CD4-positive, alpha-beta T cell treated with Interferon alpha-2 for 1 hour (primary cell): ENCODE measurements at places on chromosomes 7 and 10.

DNA sequence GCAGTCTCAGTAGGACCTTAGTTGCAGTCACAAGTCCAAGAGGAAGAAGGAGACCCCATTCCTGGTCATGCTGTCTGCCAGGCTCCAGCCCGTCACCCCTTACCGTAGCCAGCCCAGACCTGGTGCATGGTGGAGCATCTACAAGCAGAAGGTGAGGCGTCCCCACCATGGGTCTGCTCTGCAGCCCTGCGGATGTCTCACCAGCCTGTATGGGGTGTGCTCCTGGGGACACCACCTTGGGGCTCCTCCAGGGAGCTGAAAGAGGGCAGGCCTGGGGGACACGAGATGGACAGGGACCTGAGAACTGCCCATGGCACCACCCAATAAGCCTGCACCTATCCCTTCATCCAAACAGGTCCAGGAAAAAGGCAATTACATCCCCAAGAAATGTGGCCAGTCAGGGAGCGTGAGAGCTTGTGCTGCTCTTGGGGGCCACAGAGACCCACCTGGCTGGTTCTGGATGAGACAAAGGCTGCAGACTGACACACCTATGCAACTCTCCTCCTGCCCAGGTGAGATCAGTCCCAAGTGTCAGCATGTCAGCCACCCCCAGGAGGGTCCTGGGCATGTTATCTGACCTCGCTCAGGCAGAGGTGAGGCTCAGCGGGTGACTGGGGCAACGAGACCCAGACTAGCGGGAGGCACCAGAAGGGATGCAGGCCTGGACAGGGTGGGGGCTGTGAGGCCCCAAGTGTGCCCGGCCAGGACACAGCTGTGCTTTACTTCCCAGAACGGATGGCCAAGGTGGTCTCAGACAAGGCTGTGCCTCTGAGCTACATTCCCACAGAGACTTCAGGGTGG, 84.5 kb upstream of the RET start:
- no peak for DNase-seq

DNA sequence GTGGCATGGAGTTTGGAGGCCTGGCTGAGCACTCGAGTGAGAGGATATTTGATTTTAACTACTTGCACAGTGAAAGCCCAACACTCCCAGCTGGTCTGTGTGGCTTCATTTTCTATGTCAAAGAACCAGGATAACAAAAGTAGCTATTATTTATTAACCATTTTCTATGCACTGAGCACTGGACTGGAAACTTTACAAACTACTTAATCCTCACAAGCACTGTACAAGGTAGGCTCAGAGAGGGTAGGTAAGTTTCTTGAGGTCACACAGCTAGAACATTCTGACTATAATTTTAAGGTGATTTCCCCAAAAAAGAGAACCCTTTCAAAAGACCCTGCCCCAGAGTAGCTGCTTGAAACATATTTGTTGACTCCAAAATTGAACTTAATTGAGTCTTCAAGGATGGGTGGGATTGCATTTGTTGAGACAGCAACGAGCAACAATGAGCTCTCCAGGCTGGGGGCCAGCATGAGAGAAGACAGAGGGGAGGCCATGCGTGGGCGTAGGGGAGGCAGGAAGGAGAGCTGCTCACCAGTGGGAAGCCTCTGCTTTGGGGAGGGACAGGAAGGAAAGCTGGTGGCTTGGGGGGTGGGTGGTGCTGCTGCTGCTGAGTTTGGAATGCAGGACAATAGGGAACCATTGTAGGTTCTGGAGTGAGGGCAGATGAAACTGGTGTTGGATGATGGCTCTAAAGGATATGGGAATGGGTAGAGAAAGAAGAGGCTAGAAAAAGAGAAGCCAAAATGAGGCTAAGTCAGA, 31.5 kb downstream of the FAM241B start:
- DNase-seq, result no peak

- DNase-seq, result no peak
These were observed 29.6 kb downstream of the IDE start for GRCh38 chr10:92544296-92544695.

DNA sequence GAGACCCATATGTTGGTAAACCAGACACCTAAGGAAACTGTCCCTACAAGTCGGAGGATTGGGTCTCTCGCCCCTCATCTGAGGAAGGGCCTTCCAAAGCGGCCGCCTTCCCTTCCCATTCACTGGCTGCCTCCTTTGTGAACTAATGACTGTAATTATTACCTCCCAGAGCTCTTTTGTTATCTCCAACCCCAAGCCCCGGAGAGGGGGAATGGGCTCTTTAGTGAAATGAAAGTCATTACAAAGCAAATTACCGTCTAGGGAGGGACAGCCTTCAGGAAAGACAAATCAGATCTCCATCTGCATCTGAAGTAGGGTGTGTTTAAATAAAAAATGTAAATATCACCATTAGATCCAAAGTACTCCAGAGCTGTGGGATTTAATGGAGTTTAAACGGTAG, 2.6 kb upstream of the GAD2 start:
- DNase-seq, result no peak

- DNase-seq, result no peak
These were observed 63.9 kb downstream of the DPY19L1 start for GRCh38 chr7:34973400-34973760.

DNA sequence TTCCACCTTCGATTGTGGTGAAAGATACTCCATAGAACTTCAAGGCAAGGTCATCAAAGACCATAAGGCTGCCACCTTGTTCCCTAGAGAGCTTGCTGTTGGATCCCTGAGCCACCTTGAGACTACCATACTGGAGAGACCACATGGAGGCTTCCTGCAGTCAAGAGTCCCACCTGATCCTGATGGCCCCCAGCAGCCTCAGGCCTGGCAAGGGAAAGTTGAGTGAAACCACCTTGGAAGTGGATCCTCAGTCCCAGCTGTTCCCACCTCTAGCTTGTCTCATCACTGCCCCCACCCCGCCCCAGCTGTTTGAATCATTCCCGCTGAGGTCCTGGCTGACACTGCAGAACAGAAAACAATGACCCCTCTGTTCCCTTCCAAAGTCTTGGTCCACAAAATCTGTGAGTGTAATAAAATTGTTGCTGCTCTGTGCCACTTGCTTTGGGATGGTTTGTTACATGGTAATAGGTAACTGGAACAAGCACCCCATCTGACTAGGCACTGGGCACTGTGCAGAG, 32.0 kb downstream of the PRLHR start:
- no peak for DNase-seq

DNA sequence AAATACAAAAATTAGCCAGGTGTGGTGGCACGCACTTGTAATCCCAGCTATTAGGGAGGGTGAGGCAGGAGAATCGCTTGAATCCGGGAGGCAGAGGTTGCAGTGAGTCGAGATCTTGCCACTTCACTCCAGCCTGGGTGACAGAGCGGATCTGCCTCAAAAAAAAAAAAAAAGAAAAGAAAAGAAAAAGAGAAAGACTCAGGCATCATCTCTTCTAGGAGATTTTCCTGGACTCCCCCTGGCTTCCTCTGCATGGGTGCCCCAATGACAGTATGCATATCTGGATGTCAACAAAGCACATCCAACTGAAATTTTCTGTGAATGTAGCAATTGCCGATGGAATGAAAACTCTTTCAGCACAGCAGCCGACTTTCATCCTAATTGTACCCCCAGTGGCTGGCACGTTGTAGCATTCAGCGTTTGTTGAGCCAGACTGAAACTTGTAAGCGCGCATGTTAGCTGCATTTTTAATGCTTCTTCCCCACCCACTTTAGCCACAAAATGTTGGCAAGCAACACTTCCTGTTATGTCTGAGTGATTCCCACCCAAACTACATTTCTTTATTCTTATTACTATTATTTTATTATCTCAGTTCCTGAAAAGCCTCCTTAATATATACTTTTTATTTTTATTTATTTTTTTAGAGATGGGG, 70.2 kb downstream of the PRTFDC1 start:
- DNase-seq, result peak; percentile 35

GRCh38 chr7:132777956-132778355, 201.7 kb upstream of the PLXNA4 start:
- DNase-seq, result no peak

DNA sequence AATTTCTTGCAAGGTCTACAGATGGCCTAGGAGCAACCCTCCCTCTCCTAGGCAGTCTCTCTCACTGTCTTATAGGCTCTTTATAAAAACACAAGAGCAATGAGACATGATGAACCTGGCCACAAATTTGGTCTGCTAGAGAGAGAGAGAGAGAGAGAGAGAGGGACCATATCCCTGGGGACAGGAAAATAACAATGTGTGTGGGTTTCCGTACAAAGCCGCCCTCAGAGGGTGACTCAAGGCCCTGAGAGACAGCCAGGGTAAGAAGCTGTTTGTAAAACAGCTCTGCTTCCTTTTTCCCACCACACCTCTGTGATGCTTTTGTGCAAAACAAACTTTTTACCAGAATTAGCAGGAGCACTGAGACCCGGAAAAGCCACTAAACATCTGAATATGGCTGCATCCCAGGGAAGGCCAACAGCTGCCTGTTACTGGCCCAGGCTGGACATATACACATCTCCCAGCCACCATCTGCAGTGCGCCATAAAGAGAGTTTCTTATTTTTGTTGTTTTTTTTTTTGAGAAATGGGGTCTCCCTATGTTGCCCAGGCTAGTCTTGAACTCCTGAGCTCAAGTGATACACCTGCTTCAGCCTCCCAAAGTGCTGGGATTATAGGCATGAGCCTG, 18.4 kb downstream of the GIMAP5 start:
- DNase-seq, result peak; percentile 81

DNA sequence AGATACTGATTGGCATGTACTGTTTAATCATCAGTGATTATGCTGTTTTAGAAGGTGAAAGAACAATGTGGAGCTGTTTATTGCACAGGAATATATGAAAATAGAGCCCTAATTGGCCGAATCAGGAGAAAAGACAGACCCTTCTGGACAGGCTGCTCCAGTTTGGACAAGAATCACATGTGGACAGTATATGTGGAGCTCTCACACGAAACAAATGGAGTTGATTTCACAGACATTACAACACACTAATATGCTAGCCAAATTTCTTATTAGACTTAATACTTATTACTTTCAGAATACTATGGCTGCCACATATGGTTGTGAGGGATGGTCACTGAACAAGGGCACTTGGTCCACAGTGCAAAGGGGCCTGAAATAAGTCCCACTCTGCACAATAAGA, 15.5 kb downstream of the TWIST1 start:
- DNase-seq, result no peak

- DNase-seq, result no peak
These were observed 147.2 kb downstream of the DYNC1I1 start for GRCh38 chr7:95919556-95919955.

GRCh38 chr10:87503886-87504285, 807 bp upstream of the MINPP1 start:
- no peak for DNase-seq

DNA sequence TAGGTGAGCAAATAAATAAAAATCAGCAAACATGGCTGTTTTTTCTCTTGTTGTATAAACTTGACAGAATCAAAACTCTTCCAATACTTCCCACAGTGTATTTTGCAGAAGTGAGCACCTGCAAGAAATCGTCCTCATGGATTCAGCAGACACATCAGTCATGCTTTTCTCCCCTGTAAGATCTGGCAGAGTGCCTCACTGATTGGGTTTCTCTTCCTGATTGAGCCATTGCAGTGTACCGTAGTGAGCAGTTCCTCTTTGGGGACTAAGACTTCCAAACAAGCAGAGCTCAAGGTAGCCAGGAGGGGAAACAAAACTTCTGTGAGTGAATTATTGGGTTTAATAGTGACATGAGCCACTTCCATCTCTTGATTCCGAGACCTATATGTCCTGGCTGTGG, 2.2 kb upstream of the CCDC3 start:
- no peak for DNase-seq
